Aorta (tissue), 5 donors: ENCODE measurements at places on chromosomes 7 and 10.

- no peak for DNase-seq
Measured at GRCh38 chr7:8209353-8209752, 52.6 kb downstream of the ICA1 start.

GRCh38 chr10:123147635-123148413 is at the start of gene HMX2:
Gene HMX2, plus strand, starts transcription at chr10:123148136. Its CDS starts 243 bp downstream, at chr10:123148379.
- DNase-seq = peak; percentile 74

GRCh38 chr7:92563345-92563744 is 26.8 kb downstream of the FAM133B start:
- no peak for DNase-seq

- peak; percentile 79 for DNase-seq
Measured at GRCh38 chr7:568031-568951, 48.6 kb upstream of the PDGFA start.

- peak; percentile 74 for DNase-seq
Measured at GRCh38 chr7:116528008-116528789, 3.4 kb downstream of the CAV1 start.

GRCh38 chr7:135756191-135756590 is 7.6 kb upstream of the FAM180A start:
- DNase-seq = no peak

GRCh38 chr10:63388421-63389031 is 77.3 kb downstream of the JMJD1C start:
- no peak for DNase-seq

- no peak for DNase-seq
Measured at GRCh38 chr10:114635101-114635500, 23.0 kb downstream of the ABLIM1 start.

- DNase-seq = no peak
Measured at GRCh38 chr7:8092140-8092539, 123.5 kb downstream of the GLCCI1 start.

- DNase-seq = no peak
Measured at GRCh38 chr10:71231206-71231605, 18.8 kb downstream of the UNC5B start.

DNA sequence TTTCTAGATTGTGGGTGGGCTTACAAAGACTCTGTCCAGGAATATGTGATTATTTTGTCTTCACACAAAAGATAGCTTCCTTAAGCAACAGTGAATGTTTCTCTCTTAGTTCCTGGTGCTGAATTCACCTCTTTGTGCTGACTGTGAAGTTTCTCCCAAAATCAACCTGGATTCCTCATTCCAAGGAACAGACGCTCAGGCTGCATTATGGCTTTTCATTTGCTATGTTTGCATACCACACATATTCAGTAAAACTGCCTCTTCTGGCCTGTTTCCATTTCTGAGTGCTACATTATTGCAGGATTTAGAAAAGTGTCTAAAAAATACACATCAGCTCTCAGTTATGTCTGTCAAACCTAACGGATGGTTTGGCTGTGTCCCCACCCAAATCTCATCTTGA is 21.5 kb downstream of the MACROH2A2 start:
- DNase-seq = no peak

DNA sequence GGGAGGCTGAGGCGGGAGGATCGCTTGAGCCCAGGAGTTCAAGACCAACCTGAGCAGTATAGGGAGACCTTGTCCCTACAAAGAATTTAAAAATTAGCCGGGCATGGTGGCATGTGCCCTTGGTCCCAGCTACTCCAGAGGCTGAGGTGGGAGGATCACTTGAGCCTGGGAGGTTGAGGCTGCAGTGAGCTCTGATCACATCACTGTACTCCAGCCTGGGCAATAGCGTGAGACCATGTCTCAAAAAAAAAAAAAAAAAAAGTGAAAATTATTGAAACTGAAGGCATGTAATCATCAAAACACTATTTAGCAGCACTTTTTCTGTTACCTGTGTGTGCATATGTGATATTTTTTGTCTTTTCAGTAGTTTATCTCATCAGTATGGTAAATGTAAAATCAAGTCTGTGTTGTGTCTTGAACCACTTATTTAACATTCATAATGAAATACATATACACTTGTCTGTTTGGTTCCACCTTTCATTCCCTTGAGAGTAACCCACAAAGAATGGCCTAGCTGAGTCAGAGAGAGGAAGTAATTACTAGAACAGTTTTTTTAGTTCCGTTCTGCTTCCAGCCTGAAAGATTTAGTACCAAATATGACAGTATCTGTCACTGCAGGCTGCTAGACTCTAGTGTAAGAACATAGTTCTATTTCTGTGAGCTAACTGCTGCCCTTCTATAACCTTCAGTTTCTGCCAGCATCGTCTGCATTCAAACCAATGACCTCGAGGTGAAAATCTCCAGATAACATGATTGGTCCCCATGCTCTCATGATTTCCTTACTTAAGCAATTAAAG is 68.6 kb downstream of the MMRN2 start:
- no peak for DNase-seq

DNA sequence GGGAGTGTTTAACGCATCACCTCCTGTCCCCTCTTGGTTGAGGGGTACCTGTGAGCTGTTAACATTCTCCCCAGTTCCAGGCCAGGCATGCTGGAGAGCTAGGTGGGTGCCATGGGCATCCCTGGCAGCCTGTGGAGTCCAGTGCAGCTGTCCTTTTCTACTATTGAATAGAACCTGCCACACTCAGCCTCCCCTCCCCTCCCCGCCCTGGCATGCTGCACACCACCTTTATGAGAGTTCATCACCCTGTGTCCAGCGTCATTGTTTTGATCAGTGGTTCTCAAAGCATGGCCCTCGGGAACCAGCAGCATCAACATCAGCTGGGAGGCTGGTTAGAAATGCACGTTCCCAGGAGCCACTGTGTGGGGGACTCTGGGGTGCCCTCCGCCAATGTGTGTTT is 157.3 kb upstream of the PRR15 start:
- no peak for DNase-seq

GRCh38 chr10:52664629-52665028 is 108.0 kb downstream of the MBL2 start:
- no peak for DNase-seq

GRCh38 chr7:45888993-45889366 is 692 bp downstream of the IGFBP1 start:
- no peak for DNase-seq

DNA sequence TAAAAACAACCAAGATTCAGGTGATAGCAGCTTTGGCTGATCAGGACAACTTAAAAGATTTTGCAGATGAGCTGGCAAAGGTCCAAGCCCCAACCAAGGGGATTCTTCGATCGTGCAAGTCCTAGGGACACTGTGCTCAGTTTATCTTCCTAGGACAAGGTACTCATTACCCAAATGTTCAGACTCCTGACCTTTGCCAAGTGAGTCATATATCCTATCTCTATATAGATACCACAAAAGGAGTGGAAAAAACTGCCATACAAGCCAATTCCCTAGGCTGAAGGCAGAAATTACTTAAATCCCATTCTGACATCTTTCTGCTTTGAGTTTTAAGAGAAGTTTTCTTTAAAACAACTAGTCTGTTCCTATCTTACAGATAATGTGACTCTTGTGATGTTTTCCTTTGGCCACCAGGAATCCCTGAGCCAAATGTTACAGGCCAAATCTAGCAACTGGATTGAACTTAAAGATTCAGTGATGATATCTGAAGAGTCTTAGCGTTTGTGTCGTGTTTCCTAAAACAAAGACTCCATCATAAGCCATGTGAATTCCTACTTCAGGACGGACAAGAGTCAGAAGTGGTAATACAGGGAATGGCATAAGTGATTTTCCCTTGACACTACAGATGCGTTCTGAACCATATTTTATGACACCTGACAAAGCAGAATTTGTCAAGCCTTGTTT is 142.6 kb upstream of the ASAH2 start:
- DNase-seq = no peak

GRCh38 chr7:43463401-43463980 is 119.4 kb upstream of the STK17A start:
- no peak for DNase-seq

DNA sequence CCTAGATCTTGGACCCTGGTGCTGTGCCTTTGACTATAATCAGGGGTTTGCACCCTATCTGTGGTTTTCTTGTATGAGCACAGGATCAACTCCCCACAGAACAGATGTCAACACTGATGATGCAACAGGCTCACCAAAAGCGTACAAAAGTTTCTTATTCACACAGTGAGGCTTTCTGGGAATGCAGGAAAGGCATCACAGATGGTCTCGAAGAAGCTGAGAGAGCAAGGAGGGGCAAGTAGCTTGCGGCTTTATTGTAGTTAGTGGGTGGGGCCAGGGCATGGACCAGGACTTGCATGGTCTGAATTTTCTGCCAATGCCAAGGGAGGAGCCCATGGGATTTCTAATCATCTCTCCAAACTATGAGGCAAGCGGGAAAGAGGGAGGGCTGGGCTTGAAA is 46.2 kb downstream of the SEC61G start:
- no peak for DNase-seq

DNA sequence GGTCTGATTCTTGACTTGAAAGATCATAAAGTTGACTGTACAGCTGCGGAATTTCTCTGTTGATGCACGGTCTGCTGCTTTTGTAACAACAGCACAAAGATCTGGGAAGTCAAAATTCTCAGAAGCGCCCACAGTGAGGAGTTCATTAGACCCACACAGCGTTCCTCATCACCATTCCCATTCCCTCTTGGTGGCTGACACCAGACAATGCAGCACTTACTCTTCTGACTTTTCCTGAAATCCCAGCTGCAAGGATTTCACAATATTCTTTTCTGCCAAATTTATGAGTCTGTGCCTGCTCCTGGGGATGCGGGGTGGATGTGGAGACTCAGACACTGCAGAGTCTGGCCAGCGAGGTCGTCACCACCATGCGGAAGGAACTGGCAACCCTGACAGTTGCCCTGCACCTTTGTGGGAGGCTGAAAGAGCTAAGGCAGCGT is 233.9 kb downstream of the FANK1 start:
- DNase-seq = peak; percentile 57

DNA sequence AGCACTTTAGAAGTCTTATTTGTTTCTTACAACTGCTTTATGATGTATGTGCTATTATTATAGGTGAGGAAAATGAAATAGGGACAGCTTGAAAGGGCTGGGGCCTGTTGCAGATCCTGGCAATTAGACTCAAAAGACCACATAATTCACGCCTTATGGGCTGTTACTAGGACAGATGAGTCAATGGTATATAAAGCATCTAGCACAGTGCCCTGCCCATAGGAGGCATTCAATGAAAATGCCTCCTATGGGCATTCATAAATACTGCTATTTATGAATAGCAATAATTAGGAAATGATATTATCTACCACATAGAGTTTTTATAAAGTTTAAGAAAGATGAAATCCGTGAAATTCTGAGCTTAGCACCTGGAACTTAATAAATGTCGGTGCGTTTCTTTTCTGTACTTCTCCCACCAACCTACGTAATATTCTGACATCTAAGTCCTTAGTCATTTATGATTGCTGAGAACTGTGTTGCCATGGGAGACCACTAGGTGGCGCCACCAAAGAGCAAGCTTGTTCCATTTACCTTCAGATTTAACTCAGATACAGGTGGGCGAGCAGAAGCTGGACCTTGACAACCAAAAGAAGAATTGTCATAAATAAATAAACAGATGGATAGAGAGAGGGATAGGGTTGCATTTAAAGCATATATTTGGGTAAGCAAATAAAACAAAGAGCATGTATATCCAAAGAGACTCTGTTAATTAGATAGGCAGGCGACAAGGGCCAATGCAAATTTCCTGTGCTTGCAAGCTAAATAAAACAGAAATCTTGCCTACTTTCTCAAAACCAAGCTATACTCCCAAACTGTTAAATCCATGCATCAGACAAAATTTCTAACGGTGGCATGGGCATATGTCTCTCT is 699.9 kb downstream of the INHBA start:
- DNase-seq = no peak

- DNase-seq = no peak
Measured at GRCh38 chr7:83038787-83039186, 123.9 kb downstream of the PCLO start.

DNA sequence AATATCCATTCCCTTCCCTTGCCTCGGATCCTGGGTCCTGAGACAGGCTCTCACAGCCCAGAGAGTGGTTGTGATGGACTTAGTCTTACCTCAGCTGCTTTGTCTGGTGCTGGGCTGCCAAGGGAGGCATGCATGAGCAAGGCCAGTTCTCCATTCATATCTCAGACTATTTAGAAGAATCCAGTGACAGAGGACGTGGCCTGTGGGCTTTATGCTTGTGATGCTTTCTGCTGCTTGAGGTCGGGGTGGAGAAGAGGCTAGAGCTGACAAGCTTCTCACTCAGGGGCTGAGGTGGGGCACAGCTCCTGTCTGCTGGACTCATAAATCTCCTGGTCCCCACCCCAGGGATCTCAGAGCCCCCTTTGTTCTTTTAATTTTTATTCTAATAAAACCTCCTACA is 66.8 kb downstream of the DNAJC12 start:
- no peak for DNase-seq

- DNase-seq = no peak
Measured at GRCh38 chr7:118000480-118001202, 127.4 kb upstream of the CTTNBP2 start.

DNA sequence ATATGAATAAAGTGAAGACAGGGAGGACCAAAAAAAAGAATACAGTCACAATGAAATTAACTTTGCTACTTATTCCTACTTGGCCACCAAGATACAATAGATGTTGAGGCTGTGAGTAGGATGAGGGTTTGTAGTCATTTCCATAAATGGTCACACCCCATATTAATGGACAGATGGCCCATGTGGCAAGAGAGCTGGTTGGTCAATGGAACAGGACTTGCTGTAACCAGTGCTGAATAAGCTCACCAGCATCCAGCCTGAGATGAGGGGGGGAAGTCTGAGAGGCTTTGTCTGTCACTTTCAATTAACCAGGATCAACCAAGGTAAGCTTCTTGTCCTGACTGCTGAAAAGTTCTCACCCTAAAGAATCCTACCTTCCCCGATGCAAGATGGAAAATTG is 130.4 kb upstream of the KCNMA1 start:
- DNase-seq = no peak

DNA sequence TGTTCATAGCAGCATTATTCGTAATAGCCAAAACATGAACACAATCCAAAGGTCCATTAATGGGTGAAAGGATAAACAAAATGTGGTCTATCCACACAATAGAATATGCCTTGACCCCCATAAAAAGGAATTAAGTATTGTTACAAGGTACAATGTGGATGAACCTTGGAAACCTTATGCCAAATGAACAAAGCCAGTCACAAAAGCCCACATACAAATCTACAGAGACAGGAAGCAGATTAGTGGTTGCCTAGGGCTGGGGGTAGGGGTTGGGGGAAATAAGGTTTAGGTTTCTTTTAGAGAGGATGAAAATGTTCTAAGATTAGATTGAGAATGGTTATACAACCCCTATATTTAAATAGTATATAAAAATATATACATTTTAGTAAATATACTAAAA is 34.8 kb downstream of the PIP4K2A start:
- no peak for DNase-seq
